ENCODE measurements at places on chromosomes 4 and X.

DNA sequence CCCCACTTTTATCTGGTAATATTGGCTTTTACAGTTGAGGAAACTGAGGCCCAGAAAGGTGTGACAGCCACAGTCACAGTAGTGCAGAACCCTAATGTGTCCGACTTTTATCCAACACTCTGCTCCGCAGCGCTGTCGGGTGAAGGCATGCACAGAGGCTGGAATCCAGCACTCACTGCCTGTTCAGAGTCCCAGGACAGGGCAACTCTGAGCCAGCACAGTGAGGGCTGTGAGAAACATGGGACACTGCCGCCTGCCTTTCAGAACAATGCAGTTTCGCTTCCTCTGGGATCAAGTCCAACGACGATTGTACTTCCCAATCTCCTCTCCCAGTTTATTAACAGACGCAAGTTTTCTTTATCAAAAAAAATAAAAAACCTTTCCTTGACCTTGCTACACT, 41.9 kb upstream of the PDGFRA start:
- no peak for DNase-seq

GRCh38 chr4:2241003-2241402, 918 bp downstream of the HAUS3 start:
- no peak for DNase-seq

DNA sequence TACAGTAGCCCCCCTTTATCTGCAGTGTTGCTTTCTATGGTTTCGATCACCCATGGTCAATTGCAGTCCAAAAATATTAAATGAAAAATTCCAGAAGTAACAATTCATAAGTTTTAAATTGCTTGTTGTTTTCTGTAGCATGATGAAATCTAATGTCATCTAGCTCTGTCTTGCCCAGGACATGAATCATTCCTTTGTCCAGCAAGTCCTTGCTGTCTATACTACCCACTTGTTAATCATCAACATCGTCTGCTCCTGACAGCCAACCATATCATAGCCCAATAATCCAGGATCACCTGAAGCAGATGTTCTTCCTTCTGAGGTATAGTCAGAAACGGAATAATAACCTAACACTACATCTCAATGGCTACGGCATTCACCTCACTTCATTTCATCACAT, 79.8 kb downstream of the ADAMTS3 start:
- DNase-seq: no peak

- DNase-seq: no peak
These were observed 235.0 kb downstream of the PALLD start for GRCh38 chr4:168731706-168732414.

DNA sequence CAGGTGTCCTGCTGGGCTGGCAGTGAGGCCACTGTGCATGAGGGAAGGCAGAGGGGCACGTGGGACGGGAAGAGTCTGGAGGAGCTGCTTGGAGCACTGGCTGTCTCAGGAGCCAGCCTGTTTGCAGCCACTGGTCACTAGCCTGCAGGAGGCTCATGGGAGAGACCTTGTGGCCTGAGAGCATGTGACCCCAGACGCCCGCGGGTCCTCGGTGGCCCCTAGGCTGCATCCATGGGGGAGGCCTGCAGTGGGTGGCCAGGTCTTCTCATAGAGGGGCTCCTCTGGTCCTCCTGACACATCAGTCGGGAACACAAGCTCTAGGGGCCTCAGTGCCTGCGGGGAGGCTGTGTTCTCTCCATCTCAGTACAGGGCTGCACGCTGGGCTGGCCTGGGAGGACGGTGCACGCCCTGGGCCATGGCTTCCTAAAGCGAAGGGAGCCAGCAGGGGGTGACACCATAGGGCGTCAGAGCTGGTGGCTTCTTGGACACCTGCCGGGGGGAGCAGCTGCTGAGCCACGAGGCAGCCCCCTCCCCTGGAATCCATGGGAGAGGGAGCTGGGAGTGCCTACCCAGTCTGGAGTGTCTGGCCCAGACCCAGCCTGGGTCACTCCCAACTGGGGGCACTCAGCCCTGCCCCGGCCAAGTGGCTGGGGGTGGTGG, 12.3 kb downstream of the NAT8L start:
- DNase-seq: peak; percentile 67

- no peak for DNase-seq
These were observed 30.2 kb upstream of the TSPAN5 start for GRCh38 chr4:98688411-98689290.

- DNase-seq: no peak
These were observed 1.8 kb upstream of the PPEF2 start for GRCh38 chr4:75904076-75904475.

DNA sequence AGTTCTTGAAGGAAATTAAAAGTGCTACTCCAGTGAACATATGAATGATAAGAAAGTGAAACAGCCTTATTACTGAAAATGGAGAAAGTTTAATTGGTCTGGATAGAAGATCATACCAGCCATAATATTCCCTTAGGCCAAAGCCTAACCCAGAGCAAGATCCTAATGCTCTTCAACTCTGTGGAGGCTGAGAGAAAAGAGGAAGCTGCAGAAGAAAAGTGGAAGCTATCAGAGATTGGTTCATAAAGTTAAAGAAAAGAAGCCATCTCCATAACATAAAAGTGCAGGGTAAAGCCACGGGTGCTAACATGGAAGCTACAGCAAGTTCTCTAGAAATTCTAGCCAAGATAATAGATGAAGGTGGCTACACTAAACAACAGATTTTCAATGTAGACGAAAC, 85.5 kb upstream of the ATOH1 start:
- no peak for DNase-seq

- DNase-seq: no peak
These were observed 11.8 kb upstream of the LCORL start for GRCh38 chr4:18033111-18034085.

DNA sequence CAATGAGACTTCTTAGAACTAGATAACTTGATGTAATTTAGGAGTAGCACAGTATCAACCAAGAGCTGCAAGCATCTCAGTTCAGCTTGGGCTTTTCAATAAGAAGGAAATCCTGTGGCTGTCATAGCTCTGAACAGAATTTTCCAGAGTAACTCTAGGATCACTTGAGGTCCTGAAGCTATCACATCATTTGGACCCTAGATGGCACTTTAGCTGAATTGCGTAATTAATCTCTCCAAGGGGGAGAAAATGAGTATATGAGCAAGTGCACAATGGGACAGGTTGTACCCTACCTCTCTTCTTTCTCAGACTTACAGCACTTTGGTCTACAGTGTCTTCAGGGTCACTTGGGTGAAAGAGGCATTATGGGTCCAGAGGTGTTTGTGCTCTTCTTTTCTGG, 45.2 kb downstream of the SLC4A4 start:
- DNase-seq: no peak

DNA sequence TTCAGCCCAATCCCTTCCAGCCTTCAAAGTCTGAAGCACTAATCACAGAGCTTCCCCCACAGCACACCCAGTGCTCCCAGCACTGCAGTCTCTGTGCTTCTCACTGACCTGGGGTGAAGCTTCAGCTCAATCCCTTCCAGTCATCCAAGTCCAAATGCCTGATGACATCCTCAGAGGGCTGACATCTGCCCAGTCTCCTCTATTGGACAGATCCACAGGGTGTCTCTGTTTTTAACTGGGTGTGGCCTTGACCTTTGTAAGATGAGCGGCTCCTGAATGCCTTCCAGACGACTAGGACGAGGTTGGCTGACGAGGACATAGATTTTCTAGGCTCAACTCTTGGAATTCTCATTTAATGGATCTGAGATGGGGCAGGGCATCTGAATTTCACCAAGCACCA, 7.6 kb upstream of the SLC2A9 start:
- no peak for DNase-seq

GRCh38 chrX:154762537-154763296, at the start of gene DKC1:
TSS of gene DKC1 (plus strand) at chrX:154762864. CDS start at chrX:154762966, 102 bp downstream.
- DNase-seq: peak; percentile 72

DNA sequence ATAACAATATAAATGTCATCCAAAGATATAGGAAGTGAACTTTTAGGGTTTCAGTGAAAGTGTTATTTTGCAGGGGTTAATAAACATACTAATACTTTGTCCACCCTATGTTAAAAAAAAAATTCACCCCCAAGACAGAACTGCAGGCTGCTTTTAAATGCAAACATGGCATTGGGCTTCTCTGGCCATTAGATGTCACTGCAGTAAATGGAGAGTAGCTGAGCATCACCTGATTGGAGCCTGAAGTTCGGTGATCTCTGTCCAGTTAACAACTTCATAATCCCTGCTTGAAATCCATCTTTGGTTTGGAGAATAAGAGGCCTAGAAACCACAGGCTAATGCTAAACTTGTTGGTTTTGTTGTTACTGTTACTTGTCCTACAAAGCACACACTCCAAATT, 18.7 kb downstream of the SLC25A43 start:
- no peak for DNase-seq

- no peak for DNase-seq
These were observed 836 bp downstream of the PRRG1 start for GRCh38 chrX:37350034-37350365.

GRCh38 chr4:3321295-3321889, 28.6 kb downstream of the RGS12 start:
- no peak for DNase-seq

- DNase-seq: no peak
These were observed 37.8 kb downstream of the NPNT start for GRCh38 chr4:105933083-105933482.

- no peak for DNase-seq
These were observed 31.1 kb downstream of the PRRG1 start for GRCh38 chrX:37380256-37380655.

- no peak for DNase-seq
These were observed 81.8 kb upstream of the EFNB1 start for GRCh38 chrX:68746988-68747387.

DNA sequence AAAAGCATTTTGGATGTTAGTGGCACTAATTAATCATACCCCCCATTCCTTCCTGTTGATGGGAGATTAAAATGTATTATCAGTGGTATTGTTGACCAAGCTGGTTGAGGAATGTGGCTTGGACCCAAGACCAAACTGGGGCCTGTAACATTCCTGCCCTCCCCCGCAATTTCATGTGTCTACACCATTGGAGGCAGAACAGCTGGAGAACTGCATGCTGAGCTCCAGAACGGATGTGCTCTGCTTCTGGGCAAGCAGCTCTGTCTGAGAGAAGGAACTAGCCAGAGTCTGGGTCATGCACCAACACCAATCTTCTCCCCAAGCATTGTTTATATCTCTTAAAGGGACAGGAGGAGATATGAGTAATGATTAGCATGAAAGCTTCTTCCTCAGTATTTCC, 185.5 kb downstream of the CEP135 start:
- no peak for DNase-seq

GRCh38 chrX:101484135-101484534, 1.1 kb upstream of the ARMCX4 start:
- DNase-seq: no peak

- no peak for DNase-seq
These were observed 5.1 kb downstream of the CTSO start for GRCh38 chr4:155948541-155948940.

DNA sequence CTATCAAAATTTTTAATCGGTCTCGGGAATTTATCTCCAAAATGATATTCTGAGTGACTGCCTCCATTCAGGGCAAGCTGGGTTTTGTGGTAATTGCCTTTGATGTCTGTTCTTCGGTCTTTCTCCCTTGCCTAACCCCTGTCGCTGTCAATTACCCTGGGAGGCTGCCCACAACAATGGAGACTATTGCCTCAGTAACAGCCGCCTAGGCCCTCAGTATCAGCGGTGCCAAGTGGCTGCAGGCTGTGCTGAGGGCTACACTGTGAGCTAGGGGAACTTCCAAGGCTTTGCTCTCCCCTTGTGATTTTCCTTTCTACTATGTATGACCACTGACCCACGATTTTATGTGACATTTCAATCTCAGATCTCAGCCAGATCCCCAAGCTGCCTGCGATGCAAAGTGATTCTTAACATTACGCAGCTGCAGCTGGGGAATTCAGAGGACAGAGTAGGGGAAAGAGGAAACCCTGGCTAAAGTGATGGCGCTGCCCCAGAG, 36.3 kb upstream of the REST start:
- DNase-seq: peak; percentile 3

DNA sequence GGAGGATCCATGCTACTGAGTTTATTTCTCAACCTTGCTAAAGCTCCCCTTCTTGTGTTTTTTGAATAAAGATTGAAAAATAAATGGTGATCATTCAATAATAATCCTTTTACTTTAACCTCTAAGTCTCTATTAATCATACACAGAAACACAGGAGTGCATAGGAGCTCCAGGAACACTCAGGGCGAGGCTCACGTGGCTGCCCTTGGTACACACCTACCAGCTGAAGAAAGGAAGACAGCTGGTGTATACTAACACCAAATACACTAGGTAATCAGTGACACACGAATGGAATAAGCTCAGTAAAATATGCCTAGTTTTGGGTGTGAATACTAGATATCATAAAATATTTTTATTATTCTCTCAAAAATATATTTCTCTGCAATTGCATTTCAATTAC, 26.2 kb downstream of the CCDC149 start:
- no peak for DNase-seq

DNA sequence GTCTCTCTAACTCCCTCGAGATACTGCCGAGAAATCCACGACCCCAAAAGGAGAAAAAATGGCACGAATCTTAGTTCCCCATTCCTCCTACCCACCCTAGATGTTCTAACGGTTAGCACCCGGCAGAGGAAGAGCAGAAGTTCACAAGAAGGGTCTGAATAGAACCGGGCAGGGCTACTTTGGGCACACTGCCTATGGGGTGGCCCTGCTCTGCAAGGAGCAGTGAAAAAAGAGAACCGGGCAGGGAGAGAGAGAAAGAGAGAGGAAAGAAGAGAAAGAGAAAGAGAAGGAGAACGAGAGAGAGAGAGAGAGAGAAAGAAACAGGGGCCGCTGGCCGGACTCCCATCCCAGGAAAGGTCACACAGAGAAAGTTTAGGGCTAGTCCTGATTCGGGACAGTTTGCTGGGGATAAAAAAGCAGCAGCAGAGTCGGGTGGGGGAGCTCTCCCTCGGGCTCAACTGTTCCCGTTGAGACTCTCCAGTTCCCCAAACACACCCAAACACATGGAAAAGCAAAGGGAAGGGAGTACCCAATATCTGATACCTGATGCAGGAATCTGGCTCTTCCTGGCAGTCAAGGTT, 468 bp downstream of the GLA start:
- no peak for DNase-seq

DNA sequence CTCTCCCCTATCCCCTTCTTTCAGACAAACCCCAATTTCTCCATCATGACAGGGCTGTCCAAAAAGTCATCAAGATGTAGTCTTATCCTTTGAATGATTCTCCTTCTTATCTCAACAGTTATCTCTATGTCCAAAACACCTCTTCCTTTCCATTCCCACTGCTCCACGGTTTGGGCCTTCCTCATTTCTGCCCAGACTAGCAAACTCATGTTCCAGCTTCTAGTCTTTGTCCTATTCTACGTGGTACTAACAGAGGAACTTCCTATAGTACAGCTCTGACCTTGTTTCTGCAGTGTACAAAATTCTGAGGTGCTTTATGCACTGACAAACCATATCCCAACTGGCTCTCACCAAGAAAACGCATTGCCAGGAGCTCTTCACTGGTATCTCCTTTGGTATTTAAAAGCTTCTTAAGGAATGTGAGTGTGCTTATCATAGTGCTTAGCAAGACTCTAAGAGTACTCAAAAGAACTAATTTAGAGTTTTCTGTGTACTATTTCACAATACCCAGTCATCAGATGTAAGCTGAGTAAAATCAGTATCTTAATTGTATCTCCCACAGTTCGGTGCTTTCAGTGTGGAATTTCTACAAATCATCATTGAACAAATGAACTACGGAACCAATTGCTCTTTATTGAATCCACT, 65.5 kb downstream of the MAML3 start:
- no peak for DNase-seq

GRCh38 chr4:52201715-52202114, 150.6 kb downstream of the SPATA18 start:
- DNase-seq: no peak

Data from substantia nigra (tissue), 51 donors.